ENCODE measurements at places on chromosomes 2 and 18.

- peak; percentile 51 for DNase-seq
These were observed 178.2 kb downstream of the ANAPC1 start for GRCh38 chr2:111705711-111706336.

DNA sequence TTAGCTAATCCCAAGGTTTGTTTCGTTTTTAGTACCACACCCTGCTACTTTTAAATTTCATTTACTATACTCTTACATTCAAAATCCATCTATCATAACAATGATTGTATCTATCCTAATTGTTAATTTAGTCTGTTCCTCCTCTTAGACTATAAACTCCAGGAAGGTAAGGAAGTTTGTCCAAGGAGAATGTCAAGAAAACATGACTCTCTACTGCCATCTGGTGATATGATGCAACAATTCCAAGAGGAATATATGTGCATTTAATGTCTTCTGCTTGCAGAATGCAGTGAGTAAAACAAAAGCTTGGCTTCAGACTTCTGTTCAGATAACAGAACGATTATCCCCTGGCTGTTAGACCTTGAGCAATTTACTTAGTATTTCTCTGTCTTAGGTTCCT is 1267.1 kb downstream of the LRP1B start:
- no peak for DNase-seq

DNA sequence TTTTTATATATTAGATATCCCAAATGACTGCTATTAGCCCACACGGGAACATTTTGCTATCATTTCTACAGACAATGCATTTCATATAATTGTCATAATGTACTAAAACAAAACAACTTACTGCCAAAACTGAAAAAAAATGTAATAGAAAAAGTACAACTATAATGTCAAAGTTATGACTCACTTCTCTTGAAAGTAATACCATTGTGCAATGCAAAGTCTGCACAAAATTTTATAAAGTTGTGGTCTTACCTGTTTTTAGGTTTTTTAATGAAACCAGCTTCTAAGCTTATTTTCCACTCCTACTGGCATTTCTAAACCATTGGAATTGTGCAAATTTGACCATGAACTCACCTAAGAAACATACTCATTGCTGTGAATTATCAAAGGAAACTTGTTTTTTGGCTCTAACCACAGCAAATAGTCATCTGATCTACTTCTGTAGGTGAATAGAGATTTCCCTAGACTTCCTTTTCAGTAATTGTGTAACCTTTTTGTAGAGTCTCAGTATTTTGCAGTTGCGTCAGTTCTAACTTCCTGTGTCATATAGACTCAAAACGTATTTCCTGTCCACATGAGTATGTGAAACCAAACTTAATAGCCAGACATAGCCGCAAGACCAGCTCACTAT is 31.9 kb upstream of the TFPI start:
- DNase-seq = no peak

DNA sequence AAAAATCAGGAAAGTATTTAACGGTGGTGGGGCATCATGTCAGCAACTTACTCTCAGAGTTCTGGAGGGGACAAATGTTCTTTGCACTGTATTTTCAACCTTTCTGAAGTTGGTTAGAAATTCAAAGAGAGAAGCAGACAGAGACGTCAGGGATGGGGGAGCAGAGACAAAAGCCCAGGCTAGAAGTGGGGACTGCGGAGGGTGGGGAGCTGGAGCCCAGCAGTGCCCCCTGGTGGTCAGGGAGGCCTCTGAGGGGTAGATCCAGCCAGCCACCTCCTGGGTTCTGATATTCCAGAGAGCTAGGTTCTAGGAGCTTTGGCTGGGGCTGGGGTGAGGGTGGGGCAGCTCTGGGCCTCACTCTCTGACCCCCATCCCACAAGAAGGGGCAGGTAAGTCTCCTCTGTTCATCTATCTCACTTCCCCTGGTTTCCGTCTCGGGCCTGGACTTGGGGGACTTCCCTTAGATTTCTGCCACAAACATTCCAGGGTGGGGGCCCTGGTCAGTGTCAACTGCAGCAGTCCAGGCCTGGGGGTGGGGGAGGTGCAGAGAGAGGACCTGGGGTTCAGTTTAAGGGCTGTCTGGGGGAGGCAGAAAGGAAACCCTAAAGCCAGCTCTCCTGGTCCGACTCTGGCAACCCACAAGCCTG is 8.9 kb downstream of the TNS1 start:
- peak; percentile 91 for DNase-seq

DNA sequence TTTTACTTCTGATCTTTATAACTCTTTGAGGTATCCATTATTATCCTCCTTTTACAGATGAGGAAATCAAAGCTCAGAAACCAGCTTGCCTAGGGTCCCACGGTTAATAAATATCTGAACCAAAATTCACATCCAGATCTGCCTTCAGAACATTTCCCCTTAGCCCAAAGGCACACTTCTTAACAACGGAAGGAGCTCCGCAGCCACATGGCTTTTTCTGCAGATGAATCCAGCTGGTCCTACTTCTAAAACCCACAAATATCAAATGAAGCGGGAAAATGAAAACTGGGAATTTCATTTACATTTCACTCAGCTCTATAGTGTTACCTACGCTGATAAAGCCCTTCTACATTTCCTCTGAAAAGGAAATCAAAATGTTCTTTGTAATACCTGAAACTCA is 357.0 kb upstream of the ID2 start:
- DNase-seq = no peak

- no peak for DNase-seq
These were observed 188.0 kb upstream of the NT5C1B start for GRCh38 chr2:18777250-18777812.

DNA sequence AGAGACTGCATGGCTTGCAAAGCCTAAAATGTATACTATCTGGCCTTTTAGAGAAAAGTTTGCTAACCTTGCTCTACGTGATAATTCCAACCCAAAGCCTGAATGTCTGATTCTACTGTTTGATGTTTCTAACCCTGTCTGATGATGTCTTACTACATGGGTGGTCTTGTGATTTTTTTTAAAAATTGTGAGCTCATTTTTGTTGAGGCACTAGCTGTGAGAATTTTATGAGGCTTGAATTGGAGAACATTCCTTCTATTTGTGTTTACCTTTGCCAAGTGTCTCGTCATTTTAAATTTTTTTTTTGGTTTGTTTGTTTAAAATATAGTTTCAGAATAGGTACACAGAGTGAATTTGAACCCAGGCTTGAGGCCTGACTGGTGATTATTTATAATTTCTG is 15.2 kb upstream of the LTBP1 start:
- DNase-seq = no peak

DNA sequence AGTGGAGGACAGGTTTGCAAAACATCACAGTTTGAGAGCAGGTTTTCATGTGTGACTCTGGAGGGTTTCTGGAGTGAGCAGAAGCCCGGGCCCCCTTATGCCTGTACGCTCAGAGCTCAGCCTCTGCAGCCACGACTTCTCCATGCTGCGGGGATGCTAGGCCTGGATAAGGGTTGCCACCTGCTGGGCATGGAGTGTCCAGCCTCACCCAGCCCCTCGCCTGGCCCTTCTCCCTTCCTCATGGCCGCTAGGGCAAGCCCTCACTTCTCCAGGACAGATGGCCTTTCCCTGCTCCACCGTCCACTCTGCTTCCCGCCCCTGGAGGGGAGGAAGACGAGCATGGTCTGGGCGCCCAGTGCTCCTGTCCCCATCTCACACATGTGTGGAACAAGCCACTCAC is 318.7 kb downstream of the GBX2 start:
- no peak for DNase-seq

DNA sequence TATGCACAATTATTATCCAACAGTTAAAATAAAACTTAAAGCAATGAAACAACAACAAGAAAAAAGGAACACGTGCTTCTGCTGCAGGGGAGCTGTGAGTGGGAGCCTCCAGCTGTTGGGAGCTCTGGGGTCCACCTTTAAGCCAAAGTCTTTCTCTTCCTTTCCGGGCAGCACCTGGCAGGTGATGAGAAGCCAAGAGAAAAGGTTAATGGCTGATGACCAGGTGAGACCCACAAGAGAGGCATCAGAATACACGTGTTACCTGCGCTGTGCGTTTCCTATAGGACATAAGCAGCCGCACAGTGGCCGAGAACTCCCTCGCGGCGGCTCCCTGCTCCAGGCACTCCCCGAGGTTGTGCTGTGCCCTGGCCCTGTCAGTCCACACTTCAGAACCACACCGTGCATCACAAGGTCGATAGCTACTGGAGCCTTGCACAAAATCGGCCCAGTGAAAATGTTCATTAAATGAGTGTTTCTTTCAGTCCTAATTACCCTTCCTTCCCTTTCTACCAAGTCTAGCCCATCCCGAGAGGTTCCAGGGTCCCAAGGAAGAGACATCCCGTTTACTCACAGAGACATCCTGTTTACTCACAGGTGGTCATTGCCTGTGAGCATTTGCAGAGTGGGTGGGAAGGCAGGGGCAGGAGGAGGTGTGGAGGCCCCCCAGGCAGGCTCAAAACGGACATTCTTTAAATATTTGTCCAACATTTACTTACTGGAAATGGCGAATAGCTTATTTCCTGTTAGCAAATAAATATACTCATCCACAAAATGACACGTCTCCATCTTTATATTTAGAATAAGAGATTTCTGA is 44.9 kb upstream of the ASB18 start:
- no peak for DNase-seq

DNA sequence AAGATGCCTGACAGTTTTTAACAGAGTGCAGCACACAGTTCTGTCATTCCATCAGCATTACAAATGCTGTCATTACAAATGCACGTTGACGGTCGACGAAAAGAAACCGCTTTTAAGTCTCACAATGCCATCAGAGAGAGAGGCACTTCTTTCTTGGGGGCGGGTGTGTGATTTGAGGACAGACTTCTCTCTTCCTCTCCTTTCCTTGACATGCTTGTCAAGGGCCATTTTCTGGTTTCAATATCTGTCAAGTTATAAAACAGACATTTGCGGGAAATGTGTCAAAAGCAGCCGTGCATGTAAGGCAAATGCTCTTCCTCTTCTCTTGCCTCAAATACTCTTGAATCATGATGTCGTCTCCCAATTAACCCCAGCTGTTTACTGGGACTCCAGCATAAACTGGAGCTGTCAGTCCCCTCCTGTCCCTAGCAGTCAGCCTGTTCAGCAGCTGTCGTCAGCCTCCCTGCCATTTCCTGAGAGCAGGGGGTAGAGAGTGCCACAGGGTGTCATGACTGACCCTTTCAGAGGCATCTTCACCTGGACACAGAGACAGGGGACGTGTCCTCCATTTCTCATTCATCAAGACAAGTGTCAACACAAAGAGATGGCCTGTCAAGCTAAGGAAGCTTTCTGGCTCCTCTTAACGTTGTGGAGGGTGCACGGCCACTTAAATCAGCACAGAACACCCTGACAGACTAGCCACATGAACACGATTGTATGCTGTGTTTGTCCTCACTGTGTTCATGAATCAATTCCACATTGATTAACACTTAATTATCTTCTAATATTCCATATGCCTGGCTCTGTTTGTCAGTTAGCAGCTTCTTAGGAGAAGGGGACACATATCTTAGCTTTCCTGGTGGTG is 305.4 kb upstream of the RAB6C start:
- DNase-seq = no peak

All from 8988T (cell line).